Dorsolateral prefrontal cortex (tissue), 122 donors: ENCODE measurements at places on chromosomes 2 and 18.

DNA sequence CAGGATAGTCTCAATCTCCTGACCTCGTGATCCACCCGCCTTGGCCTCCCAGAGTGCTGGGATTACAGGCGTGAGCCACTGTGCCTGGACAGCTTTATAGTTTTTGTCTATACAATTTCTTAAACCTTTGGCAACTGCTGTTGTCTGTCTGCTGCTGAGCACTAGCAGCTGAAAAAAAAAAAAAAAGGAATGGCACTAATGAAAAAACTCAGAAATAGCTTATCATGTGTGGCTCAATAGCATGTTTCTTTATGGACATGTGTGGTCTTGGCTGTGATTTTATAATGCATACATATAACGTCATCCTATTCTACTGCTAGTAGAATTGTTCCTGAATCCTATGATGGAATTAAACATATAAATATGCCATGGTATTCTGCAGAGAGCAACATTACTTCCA lies 231.2 kb downstream of the TPGS2 start:
- DNase-seq: no peak

DNA sequence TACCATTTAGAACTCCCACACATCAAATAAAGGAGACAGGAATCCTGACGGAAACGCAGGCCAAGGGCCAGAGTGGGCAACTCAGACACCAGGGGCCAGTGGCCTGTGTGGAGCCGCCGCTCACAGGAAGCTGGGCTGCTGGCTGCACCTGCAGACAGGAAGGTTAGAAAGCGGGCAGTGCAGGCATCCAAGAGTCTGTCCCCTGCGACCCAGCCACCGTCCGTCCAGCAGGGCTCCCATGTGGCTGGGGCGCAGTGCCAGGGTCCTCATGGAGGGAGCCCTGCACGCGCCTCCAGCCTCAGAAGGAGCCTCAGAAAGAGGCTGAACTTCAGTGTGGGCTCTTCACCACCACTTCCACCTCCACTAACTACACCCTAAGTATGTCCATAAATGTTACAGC lies 2.5 kb upstream of the ANO7 start:
- DNase-seq: no peak

GRCh38 chr2:237863689-237864443 lies 4.4 kb downstream of the RAMP1 start:
- DNase-seq: no peak

- no peak for DNase-seq
Observed at GRCh38 chr2:207663870-207664545, 38.8 kb upstream of the METTL21A start.

DNA sequence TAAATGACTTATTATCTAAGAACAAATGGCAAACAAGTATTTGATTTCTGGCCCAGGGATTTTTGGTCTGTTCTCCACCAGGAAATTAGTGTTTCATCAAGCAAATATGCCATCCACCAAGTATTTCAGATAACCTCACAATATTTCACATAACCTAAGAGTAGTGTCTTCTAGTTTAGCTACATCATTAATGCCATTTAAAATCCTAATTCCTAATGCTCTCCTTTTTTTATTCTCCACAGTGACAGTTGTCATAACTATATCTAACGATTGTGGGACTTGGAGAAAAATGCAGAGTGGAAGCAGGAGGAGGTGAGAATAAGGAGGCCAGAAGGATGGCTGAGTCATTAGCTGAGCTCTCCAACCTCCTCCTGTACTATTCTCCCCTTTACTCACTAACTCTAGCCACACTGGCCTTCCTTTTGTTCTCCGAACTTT lies 58.5 kb upstream of the CTLA4 start:
- DNase-seq: no peak

GRCh38 chr2:8534729-8535468 lies 147.0 kb upstream of the ID2 start:
- peak; percentile 60 for DNase-seq

DNA sequence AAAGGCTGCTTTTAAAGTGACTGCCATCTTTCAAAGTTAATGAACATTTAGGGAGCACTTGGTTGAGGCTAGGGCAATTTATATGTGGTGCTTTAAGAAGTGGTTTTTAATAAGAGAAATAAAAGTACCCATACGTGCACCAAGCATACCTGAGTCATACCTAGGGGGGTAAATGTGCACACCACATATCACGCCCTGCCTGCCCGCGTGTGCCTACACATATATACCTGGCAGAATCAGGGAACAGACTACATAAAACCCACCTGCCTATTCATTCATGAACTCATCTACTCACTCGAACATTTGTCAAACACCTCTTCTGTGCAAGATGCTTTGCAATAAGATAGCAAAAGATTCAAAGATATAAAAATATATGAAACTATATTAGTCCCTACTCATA lies 69.3 kb upstream of the TMEM200C start:
- no peak for DNase-seq

GRCh38 chr2:122029945-122030344 lies 274.5 kb downstream of the TSN start:
- DNase-seq: no peak

GRCh38 chr2:90069290-90069894 lies 1377.9 kb downstream of the RPIA start:
- DNase-seq: no peak

- no peak for DNase-seq
Observed at GRCh38 chr2:51866361-51866760, 834.4 kb upstream of the NRXN1 start.

DNA sequence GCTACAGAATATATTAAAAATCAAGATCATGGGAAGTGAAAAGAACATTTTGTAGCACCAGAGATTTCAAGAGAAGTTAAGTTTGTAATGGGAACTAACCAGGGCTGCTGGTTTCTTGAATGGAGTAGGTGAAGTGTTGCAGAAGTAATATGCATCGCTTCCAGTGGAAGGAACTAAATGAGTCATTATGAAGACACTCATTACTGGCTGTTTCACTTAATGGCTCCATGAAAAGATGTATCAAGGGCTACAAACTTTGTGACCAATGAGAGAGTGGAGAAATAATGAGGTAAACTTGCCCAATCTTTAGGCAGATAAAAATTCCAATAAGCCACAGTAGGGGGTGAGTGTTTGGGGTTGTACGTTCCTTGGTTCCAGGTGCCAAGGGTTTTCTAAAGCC lies 380.4 kb upstream of the POU3F3 start:
- DNase-seq: no peak

DNA sequence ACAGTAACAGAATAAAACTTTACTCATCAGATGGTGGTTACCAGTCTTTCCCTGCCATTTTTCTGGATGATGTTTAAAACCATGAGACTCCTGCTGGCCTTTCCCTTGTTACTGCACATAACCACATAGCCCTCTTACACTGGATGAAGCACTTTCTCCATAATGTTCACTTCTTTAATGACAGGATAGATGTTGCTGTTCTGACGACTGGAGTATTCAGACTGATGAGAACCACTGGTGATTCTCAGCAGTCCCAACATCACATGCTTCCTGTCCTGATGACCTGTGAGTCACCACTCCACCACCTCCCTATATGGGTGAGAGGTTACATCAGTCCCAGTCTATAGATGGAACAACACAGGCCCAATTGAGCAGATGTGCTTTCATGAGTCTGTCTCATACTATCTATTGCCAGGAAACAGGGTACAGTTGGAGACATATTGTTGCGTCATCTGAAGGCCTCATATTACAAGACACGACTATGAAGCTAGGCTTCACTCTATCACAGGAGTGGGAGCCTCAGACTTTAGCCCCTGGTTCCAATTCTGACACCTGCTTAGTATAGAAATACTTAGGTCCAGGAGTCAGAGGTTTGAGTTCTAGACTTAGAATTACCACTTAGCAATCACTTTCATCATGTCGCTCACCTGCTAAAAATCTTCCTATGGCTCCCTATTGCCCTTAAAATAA lies 145.7 kb upstream of the KLF7 start:
- no peak for DNase-seq

- DNase-seq: no peak
Observed at GRCh38 chr2:143623909-143624260, 494.7 kb downstream of the ARHGAP15 start.

GRCh38 chr2:179686718-179687342 lies 174.6 kb downstream of the ZNF385B start:
- DNase-seq: no peak

- peak; percentile 77 for DNase-seq
Observed at GRCh38 chr2:11778923-11779757, 32.7 kb downstream of the LPIN1 start.

DNA sequence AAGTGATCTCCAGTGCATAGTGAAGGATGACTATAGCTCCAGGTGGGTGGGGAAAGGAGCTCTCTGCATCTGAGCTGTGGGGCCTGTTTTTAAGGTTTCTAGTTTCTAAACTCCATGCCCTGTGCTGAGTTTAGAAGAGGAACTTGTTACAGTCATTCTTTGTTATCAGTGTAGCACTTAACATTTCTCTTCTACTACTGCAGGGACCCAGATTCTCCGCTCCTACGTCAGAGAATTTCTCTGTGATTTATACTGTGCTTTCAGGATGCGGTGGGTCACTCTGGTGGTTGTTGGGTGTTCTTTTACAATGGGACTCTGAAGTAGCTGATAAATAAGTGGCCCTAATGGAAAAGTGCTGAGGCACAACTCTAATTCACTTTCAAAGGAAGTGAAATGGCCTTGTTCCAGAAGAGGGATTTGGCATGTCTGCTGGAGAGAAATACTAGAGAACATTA lies 122.0 kb downstream of the WDSUB1 start:
- DNase-seq: no peak

- no peak for DNase-seq
Observed at GRCh38 chr2:157845081-157845480, 31.0 kb downstream of the ACVR1 start.

DNA sequence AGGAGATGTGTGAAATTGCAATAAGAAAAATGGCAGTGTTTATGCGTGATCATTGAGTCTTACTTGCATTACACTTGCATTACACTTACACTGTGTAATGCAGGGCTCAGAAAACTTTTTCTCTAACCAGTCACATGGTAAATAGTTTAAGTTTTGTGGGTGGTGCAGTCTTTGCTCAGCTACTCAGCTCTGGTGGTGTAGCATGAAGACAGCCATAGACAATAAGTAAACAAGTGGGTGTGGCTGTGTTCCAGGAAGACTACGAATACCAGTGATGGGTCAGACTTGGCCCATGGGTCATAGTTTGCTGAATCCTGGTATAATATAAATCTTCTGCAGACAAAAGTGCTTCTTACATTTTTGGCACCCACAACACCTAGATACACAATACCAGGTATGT lies 115.6 kb upstream of the CYP1B1 start:
- no peak for DNase-seq

DNA sequence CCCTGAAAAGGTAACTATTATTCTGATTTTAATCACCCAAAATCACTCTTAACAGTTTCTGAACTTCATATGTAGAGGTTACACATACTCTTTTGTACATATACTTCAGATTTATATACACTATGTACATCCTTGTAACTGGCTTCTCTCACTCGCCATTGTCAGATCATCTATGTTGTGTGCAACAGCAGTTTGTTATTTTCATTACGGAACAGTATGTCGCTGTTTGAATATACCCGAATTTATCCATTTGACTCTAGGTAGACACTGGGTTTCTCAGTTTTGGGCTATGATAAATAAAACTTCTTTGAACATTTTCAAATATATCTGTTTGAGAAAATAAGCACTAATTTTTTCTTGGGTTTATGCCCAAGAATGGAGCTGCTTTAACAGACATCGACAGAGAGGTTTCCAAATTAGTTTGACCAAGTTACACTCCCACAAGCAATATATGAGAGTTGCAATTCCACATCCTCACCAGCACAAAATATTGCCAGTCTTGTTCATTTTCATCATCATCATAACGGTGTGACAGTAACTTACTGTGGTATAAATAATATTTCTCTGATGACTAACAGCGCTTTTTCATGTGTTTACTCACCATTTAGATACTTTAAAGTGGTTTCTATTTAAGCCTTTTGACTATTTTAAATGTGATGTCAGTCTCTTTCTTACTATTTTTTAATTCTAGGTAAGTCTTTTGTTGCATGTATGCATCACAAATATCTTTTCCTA lies 80.9 kb downstream of the SMC6 start:
- DNase-seq: no peak

DNA sequence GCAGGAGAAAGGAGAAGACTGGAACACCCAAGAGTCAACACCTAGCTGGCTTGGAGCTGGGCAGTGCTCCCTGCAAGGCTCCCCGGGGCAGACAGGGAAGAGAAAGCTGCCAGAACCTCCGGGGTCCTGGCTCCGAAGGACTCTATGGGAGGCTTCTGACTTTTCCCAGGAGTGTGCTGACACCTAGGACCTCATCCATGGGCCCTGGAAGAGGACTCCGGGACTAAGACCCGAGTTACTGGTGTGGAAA lies 37.8 kb upstream of the ATP6V1B1 start:
- DNase-seq: no peak

GRCh38 chr2:228731517-228731916 lies 539.6 kb downstream of the PID1 start:
- DNase-seq: no peak

DNA sequence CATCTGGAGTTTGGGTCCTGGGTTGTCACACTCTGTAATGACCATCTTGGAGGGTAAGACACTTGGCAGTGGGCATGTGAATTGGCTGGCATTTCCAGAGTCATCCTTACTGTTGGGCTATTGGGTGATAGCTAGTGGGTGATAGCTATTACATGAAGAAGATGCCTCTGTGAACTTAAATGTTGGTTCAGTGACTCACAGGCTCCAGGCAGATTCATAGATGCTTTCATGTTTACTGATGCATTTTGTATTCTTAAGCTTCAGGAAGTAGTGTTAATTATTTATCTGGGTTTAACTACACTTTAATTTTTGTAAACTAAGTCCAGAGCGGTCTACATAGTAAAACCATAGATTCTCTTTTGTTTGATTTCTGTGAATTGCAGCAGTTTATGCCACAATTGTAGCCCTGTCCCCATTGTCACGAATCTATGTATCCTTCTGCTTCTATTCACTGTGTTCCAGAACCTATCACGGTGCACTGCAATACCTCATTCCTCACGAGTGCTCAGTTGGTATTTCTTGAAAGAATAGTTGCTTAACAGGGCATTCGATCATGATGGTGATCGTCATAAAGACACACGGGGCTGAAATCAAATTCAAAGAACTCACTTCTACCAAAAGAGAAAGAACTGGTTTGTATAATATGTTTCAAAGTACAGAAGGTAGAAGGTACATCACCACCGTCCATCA lies 79.7 kb downstream of the GBX2 start:
- DNase-seq: no peak

- DNase-seq: no peak
Observed at GRCh38 chr2:240711296-240711695, 19.6 kb downstream of the AQP12A start.

GRCh38 chr2:103151046-103151445 lies 389.2 kb downstream of the TMEM182 start:
- no peak for DNase-seq

GRCh38 chr2:239594019-239594771 lies 193.4 kb upstream of the HDAC4 start:
- no peak for DNase-seq

DNA sequence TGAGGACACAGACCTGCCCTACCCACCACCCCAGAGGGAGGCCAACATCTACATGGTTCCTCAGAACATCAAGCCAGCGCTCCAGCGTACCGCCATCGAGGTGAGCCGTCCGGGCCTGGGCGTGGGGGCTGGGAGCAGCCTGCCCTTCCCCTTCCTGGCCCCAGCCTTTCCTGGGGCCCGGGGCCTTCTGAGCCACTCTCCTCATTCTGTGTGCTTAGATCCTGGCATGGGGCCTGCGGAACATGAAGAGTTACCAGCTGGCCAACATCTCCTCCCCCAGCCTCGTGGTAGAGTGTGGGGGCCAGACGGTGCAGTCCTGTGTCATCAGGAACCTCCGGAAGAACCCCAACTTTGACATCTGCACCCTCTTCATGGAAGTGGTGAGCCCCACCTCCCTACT lies 157.9 kb downstream of the DYSF start:
- peak; percentile 37 for DNase-seq

- DNase-seq: no peak
Observed at GRCh38 chr18:8354304-8354703, 254.9 kb upstream of the RAB12 start.
